ENCODE measurements at places on chromosomes 16 and 17. TPM values are rescaled to one million over a fixed set of nuclear protein-coding genes. Genes with fewer than 3 reads are reported as not detected.

The OTOP3 gene
- total RNA-seq: 0.66 TPM

DNA sequence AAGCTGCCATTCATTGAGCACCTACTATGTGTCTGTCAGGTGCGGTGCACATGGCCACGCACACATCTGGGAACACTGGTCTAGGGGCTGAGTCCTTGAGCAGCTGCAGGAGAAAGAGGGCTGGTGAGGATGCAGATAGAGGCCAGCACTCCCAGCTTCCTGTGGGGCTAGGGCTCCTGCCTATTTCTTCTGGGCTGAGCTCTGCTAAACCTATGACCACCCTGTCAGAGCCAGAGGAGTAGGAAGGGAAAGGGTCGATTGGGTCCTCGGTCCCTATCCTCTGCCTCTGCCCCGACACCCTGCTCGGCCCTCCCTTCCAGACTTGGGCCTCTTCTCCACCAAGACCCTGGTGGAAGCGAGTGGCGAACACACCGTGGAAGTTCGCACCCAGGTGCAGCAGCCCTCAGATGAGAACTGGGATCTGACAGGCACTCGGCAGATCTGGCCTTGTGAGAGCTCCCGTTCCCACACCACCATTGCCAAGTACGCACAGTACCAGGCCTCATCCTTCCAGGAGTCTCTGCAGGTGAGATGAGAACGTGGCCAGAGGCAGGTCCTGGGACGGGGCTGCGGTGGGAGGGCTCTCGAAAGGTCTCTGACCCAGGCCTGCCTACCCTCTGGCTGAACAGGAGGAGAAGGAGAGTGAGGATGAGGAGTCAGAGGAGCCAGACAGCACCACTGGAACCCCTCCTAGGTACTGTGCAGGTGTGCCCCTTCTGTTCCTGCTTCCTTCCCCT, 4.0 kb upstream of the TMEM88 start:
- peak; percentile 23 for DNase-seq
- H3K4me1 ChIP-seq: peaks cover 24% of the 10 kb centered on the region
- no peak overlapping the region for H3K4me3 ChIP-seq
- H3K27ac ChIP-seq: no peak overlapping the region
- no peaks in the 10 kb centered on the region for H3K27me3 ChIP-seq

The NBR1 gene
- 16.2 TPM for total RNA-seq

The ICAM2 gene
- 16.2 TPM for total RNA-seq

DNA sequence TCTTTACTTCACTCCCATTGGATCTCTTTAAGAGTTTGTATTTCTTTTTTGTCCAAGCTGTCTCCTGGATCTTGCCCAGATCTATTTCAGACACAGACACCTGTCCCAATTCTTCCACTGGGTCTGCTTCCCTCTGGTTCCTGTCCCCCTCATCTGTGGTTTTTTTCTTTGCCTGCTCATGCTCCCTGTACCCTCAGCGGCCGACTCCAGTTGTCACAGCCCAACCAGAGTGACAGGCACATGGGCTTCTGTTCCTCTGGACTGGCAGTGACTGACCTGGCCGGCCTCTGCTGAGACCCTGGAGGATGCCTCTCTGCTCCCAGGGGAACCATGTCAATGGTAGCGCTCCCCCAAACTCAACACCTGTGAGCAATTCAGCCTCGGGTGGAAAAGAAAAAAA, 142.6 kb downstream of the WSCD1 start:
- no peak overlapping the region for H3K27ac ChIP-seq
- H3K27me3 ChIP-seq: no peaks in the 10 kb centered on the region
- H3K36me3 ChIP-seq: no peaks in the 10 kb centered on the region
- no peak overlapping the region for H3K4me3 ChIP-seq
- H3K4me1 ChIP-seq: no peaks in the 10 kb centered on the region

The ABCA10 gene
- 30.7 TPM for total RNA-seq

DNA sequence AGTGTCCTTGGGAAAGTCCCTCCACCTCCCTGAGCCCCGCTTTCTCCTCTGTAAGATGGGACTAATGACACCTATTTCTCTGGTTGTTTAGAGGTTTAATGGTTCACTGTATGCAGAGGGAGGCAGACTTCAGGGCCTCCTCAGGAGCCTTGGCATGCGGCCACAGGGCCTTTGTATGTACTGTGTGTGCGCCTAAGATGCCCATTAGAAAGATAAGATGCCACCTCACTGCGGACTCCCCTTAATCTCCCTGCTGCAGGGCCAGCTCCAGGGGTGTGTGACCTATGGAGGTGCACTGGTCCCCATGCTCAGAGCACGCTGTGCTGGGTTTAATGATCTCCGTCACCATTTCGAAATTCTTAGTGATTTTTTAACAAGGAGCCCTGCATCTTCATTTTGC, 59.3 kb downstream of the TMEM235 start:
- H3K27ac ChIP-seq: no peak overlapping the region
- H3K27me3 ChIP-seq: no peaks in the 10 kb centered on the region
- H3K4me1 ChIP-seq: peaks cover 5% of the 10 kb centered on the region
- H3K4me3 ChIP-seq: no peak overlapping the region
- DNase-seq: no peak

- DNase-seq: no peak
- H3K27ac ChIP-seq: no peak overlapping the region
- no peak overlapping the region for H3K4me3 ChIP-seq
- H3K4me1 ChIP-seq: no peaks in the 10 kb centered on the region
- H3K27me3 ChIP-seq: no peaks in the 10 kb centered on the region
- H3K36me3 ChIP-seq: no peaks in the 10 kb centered on the region
These were observed 399.9 kb downstream of the WWOX start for GRCh38 chr16:78499399-78499798.

The CLEC18A gene
- 2.1 TPM for total RNA-seq

GRCh38 chr16:12320298-12320706, 343.8 kb downstream of the SNX29 start:
- no peaks in the 10 kb centered on the region for H3K27me3 ChIP-seq
- H3K36me3 ChIP-seq: no peaks in the 10 kb centered on the region
- DNase-seq: no peak
- no peak overlapping the region for H3K4me3 ChIP-seq

All from body of pancreas (tissue), 4 donors.